ENCODE measurements at places on chromosomes 7 and 10.

DNA sequence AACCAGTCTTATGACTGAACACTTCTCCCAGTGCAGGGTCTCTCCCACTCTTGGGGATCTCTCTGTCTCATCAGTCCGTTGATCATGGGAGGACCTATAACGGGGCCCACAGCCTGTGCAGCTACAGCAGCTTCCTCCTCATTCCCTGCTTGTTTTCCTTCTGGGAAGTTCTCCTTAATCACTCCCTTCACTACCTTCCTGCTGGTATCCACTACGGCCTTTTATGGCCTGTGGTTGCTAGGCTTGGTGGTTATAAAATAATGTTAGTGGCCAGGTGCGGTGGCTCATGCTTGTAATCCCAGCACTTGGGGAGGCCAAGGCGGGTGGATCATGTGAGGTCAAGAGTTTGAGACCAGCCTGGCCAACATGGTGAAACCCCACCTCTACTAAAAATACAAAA, 3.5 kb upstream of the ZNF282 start:
- no peak for DNase-seq

GRCh38 chr7:91351374-91351773, 87.1 kb downstream of the FZD1 start:
- DNase-seq, result no peak

GRCh38 chr7:31679574-31680305, 7.3 kb upstream of the PPP1R17 start:
- no peak for DNase-seq

DNA sequence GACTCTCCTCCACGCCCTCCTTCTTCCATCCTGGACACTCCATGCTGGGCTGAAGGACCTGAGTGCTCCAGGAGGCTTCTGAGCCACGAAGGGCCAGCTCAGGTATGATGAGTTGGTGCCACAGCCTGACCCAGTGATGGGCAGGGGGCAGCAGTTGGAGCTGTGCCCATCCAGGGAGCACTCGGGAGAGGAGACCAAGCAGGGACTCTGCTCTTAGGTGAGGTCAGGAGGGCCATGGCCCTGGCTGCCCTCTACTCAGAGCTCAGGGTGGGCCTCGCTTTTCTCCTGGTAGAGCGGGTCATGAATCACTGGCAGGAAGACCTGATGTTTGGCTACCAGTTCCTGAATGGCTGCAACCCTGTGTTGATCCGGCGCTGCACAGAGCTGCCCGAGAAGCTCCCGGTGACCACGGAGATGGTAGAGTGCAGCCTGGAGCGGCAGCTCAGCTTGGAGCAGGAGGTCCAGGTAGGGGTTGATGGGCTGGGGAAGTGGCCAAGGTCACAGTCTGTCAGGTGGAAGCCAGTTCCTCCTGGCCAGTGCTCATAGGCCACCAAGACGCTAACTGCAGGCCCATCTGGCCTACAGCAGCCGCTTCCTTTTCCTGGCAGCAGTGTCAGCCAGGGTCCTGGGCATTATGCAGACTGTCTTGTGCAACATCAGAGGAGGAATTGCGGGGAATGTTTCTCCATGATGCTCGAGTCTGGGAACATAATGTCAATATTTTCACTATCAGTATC, 50.8 kb downstream of the ALOX5 start:
- peak; percentile 9 for DNase-seq

DNA sequence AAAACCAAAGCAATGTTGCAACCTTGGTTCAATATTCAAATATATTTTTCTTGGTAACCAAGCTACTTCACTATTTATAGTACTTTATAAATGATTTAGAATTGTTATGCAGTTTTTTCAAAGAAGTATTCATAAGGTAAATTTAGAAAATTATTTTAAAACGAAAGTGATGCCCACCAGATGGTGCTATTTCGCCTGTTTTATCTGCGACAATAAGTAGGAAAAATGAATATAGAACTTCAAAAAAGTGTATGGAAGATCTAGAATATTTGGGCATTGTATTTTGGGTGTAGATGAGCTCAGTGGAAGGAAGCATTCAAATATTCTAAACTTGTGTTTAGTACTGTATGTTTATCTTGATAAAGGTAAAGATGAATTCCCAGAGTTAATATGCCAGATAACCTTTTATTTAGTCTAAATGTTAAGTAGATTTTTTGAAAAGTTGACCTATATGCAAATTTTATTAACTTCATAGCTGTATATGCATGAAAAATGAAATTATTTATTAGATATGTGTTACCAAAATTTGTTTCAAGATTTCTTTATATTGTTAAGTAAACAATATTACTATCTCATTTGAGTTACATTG, 93.2 kb downstream of the ADK start:
- peak; percentile 36 for DNase-seq

- no peak for DNase-seq
Measured at GRCh38 chr7:120547605-120548004, 274.6 kb downstream of the KCND2 start.

DNA sequence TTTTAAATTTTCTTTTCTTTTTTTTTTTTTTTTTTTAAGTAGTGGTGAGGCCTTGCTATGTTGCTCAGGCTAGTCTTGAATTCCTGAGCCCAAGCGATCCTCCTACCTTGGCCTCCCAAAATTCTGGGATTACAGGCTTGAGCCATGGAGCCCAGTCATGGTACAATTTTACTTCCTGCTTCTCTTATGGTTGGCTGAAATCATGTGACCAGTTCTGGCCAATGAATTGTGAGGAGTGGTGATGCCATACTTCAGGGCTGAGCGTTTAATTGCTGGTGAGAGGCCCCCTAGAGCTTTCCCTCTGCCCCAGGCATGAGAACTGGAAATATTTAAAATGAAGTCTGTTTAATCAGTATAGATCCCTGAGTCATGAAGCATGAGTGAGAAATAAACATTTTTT, 22.2 kb upstream of the BAIAP2L1 start:
- DNase-seq, result no peak

- no peak for DNase-seq
Measured at GRCh38 chr10:112124866-112125265, 58.7 kb downstream of the GPAM start.

DNA sequence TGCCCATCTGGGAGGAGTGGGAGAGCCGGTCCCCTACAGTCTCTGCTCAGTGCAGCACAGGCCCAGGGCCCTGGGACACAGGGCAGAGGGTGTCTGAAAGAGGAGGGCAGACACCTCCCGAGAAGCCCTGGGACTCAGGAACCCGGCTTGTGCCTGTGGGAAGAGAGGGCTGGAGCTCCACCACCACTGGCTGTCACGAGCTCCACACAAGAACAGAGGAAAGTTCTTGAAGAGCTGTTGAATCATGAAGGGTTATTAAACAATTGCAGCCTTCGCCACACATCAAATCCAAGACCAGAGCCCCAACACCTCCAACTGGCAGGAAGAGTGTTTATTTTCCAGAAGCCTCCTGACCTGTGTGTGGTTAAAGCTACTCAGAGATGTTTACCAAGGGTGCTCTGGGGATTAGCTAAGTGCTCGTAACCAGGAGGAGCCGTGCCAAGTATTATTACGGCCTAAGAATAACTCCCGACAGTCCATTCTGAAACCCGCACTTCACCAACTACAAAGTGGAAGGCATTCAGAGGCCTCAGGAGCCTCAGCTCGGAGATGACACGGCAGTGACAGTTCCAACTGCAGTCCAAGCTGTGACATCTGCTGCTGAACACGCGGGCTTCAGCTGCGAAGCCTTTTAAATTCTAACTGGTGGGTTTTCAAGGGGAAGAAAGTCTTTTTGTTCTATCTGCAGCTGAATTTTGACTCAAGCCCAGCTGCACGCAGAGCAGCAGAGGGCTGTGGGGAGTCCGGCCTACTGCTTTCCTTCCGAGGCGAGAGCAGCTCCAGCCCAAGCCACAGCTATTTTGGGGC, 75.1 kb downstream of the MAD1L1 start:
- DNase-seq, result peak; percentile 84

- DNase-seq, result no peak
Measured at GRCh38 chr7:101990811-101991418, 173.5 kb downstream of the CUX1 start.

- no peak for DNase-seq
Measured at GRCh38 chr7:47267346-47267745, 314.6 kb downstream of the TNS3 start.

DNA sequence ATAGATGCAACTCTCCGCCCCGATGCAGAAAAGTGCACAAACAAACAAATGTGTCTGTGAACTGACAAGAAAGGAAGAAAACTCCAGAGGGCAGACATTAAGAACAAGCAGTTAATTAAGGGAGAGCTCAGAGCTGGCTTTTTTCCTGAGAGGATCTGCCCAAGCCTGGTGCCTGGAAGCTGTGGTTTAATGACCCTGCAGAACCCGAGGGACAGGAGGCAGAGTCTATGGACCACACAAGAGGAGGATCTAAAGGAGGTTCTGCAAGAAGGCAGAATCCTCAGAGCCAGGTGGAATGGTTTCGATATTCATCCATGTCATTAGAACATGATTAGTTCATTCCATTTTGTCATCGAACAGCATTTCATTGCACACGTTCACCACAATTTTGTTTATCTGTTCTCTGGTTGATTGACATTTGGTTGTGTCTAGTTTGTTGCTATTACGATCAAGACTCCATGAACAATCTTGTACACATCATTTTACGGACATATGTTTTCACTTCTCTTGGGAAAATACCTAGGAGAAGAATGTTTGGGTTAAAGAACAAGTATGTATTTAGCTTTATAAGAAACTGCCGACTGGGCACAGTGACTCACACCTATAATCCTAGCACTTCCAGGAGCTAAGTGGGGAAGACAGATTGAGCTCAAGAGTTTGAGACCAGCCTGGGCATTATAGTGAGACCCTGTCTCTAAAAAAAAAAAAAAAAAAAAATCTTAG, 560.2 kb downstream of the CALN1 start:
- DNase-seq, result no peak

All from midbrain (tissue), 1 donor.